NCI-H2081 treated with DMSO at 0.1 percent for 48 hours (cell line): ENCODE measurements at places on chromosomes 2 and 18.

GRCh38 chr2:30486655-30487054 is 39.6 kb downstream of the LCLAT1 start:
- DNase-seq: no peak

- DNase-seq: no peak
Observed at GRCh38 chr2:12479065-12479601, 237.6 kb upstream of the TRIB2 start.

GRCh38 chr2:224433442-224433841 is 31.5 kb upstream of the FAM124B start:
- no peak for DNase-seq

GRCh38 chr2:72129681-72130340 is 17.9 kb downstream of the CYP26B1 start:
- DNase-seq: no peak

DNA sequence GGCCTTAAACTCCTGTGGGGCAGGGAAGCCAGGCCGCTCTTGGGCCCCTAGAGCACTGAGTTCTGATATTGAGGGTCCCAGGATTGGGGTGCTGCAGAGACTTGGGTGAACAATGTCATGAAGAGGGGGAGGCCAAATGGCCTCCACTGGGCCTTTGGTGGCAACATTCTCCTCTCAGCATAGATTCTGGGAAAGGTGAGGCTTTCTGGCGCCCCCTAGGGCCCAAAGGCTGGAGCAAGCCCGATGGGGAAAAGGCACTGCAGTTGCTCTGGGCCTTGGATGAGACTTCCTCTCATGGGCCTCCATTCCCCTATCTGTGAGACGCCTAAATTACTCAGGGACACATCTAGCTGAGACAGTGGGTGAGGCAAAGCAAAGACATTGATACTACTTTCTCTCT is 84.8 kb downstream of the ACAA2 start:
- DNase-seq: no peak

GRCh38 chr2:42317486-42317885 is 43.5 kb downstream of the COX7A2L start:
- no peak for DNase-seq

- DNase-seq: no peak
Observed at GRCh38 chr18:60754413-60755009, 381.9 kb upstream of the MC4R start.

- DNase-seq: no peak
Observed at GRCh38 chr2:147806846-147807245, 38.0 kb upstream of the ACVR2A start.

DNA sequence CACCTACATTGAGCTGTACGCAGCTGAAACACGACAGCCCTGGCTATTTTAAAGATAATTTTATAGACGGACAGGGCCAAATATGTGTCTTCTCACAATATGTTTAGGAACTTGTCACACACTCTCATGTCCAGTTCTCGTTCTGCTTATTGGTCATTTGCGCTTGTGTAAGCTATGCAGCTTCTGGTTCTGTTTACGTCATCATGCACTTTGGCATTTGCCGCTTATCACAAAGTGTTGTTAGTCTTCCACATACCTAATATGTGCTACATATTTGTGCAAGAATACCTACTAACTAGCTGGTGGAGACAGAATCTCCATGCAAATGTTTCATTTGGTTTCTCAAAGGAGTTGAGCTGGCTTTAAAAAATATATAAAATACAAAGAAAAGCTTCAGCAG is 7.5 kb upstream of the ZNF516 start:
- DNase-seq: no peak

DNA sequence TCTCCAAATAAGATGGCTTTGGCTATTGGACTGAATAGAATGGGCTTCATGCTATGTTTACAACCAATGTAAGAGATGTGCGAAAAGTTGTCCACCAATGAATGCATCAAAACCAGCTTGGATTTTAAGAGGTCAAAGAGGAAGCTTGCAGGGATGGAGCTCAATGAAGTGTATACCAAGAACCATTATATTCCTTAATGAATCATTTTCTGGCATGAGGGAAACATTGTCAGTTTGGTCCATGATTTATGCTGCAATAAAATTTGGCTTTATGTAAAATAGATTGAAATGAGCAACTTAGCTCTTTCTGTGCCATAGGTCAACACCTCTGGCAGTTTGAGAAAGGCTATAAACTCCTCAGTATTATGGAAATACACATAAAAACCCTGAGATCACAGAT is 107.3 kb downstream of the SH3BP4 start:
- no peak for DNase-seq

GRCh38 chr18:48045744-48046143 is 115.3 kb upstream of the SMAD2 start:
- DNase-seq: no peak

DNA sequence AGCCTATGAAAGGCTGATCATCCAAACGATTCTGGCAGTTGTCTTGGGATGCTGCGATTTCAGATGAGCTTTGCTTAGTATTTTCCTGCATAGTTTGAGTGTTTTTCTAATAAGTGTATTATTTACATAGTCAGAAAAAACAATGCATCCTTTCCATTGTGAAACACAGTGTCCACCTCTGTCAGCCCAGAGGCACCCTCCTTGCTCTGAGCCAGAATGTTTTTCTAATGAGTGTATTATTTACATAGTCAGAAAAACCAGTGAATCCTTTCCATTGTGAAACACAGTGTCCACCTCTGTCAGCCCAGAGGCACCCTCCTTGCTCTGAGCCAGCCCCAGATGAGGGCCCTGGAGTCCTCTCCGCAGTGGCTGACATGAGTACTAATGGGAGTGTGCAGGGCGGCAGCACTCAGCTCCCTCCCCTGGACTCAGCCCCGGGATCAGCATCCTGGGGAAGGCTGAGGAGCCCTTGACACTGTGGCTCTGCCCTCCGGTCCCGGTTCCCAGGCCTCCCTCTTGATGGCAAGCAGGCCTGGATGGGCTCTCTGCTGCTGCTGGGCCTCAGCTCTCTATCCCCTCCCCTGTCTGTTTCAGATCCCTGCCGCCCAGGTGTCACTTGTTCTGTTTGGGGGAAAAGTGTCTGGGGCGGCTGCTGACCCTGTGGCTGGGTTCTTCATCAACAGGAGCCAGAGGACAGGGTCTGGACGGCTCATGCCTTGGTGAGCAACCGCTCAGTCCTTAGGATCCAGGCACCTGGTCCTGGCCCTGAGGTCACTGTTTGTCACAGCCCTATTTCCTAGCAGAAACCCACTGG is 5.9 kb downstream of the MFSD2B start:
- no peak for DNase-seq

DNA sequence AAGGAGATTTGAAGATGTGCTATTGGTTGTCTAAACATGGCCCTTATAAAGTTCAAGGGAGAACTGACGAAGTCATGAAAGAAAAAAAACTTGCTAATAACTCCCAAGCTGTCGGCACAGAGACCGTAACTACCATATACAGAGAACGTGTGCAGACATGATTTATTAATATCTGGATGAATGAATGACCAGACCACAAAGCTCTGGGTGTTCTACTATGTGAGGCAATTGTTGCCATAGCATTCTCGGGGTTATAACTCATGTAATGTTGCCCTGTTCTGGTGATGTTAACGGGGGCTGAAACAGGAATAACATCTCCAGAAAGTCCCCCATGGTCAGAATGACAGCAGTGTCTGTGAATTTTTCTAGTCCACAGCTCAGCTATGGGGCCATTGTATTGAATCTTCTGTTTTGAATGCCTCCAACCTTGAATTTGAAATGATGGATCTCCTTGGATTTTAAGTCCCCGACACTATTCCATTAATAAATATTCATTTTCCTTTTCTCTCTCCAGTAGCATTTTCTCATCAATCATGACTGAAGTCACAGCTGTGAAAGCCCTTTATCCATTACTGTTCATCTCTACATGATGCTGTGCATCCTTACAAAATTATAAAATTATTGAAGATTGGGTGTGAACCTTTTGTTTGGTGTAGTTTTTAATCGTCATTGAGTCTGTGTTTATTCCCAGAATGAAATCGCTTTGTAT is 483.4 kb upstream of the KLHL29 start:
- DNase-seq: no peak

GRCh38 chr2:126634273-126634861 is 21.6 kb upstream of the GYPC start:
- no peak for DNase-seq

- DNase-seq: no peak
Observed at GRCh38 chr2:201622306-201622970, 20.9 kb downstream of the TMEM237 start.

GRCh38 chr2:222057347-222058073 is 241.3 kb downstream of the PAX3 start:
- DNase-seq: no peak

DNA sequence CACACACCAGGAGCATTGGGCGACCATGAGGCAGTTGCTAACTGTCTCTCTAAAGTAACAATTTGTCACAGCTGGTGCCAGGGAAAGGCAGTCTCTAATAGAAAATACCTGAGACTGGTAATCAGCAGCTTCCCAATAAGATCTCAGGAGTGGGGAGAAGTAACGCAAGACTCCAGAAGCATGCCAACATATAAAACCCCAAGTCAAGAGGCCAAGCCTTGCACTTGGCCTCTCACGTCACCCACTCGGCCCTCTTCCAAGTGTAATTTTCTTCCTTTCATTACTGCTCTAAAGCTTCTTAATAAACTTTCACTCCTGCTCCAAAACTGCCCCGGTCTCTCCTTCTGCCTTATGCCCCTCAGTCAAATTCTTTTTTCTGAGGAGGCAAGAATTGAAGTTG is 455.6 kb upstream of the ACVR2A start:
- no peak for DNase-seq

DNA sequence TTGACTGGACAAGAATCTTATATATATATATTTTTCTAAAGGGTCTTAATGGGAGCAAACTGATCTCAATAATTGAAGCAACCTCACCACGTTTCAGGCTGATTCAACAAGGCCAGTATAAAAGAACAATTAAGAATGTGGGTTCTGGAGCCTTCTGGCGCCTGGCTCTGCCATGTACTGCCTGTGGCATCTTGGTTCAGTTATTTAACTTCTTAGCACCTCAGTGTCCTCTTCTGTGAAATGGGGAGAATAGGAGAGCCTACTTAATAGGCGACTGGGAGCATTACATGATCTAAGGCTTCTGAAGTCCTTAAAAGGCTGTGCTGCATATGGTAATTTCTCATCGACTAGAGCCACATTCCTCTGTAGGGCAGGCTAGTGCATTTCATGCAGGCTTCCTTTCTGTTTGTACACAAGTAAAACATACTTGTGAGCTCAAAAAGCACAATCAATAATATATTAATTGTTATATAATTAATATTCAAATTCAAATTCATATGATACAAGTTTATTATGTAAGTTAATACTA is 118.4 kb upstream of the LYPD1 start:
- no peak for DNase-seq

GRCh38 chr2:31440764-31441163 is 26.2 kb upstream of the XDH start:
- no peak for DNase-seq

DNA sequence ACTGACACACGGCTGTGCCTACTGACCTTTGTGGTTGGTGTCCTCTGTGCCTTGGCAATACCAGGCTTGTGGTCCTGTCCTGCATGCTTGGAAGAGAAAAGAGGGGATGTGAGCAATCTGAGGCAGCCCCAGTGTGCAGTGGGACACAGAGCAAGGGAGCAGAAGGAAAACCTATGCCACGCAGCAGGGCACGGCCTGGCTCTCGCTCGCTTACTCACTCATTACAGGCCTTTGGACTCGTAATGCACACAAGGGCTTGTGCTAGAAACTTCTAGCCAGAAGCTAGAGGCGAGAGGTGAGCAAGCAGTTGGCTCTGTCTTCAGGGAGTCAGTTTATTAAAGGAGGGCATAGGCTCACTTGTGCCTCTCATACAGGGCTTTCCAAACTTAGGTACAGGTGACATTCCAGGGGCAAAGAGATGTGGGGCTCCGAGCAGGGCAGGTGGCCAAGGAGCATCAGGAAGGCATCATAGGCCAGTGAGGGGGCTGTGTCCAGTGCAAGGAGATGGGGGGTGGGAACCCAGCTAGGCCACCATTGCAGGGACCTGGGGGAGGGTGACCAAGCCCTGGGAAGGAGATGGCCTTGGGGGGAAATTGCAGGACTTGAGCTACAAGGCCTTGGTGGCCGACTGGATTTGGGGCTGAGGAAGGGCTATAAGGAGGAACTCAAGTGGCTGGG is 100.8 kb downstream of the DYSF start:
- no peak for DNase-seq

DNA sequence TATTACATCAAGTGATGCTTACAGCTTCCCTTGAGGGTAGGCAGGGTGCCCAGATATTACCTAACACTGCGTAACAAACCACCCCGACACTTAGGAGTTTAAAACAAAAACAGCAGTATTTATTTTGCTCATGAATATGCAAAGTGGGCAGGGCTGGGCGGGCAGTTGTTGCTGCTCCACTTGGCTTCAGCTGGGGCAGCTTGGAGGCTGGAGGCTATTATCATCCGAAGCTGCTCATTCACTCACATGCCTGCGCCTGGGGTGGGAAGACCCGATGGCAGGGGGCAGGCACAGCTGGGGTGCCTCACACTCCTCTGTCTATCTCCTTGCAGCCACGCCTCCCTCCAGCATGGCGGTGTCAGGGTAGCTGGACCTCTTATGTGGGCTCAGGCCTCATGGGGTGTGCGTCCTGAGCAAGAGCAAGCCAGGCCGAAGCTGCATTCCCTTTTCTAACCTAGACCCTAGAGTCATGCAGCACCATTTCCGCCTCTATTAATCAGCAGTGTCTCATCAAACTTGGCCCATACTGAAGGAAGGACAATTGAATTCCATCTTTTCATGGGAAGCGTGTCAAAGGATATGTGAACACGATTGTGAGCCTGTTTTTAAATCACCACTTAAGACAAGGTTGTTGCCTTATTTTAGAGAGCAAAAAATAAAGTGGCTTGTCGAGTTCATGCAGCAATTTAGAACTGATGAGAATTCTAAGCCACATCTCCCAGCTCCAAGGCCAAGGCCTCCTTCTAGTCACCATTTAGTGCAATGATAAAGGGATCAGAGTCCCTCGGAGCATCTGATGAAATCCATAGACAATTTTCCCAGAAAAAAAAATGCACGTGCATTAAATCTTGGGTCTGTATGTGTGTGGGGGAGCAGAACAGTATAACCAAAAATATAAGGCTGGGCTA is 54.9 kb downstream of the SDC1 start:
- DNase-seq: no peak

DNA sequence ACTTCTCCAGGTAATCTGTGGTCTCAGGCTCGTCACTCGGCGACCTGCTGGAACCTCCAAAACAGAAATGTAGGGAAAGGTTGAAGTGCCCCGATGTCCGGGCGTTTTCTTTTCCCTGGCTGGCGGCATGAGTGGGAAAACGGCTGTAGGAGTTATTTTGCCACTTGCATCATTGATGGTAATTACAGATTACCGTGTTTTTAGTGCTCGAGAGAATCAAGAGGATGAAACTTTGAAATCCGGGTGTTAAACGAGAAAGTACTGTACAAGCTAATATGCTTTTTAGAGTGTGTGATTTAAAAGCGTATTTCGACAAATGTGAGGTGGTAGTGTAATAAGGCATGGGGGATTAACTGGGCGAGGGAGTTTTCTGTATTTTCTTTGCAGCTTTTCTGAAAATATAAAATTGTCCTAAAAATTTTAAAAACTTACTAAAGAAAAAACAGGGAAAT is 819 bp downstream of the GRHL1 start:
- DNase-seq: no peak

- DNase-seq: no peak
Observed at GRCh38 chr2:229118927-229119326, 152.2 kb downstream of the PID1 start.

GRCh38 chr2:218970894-218971293 is 11.4 kb downstream of the CDK5R2 start:
- DNase-seq: no peak

- no peak for DNase-seq
Observed at GRCh38 chr2:63131196-63131595, 80.6 kb downstream of the OTX1 start.
